Activated naive CD8-positive, alpha-beta T cell treated with anti-CD3 and anti-CD28 coated beads, Interleukin-2, amount 10 ng/mL, durations not matched to agents 7 days and 5 days (primary cell): ENCODE measurements at places on chromosomes 2 and 18.

DNA sequence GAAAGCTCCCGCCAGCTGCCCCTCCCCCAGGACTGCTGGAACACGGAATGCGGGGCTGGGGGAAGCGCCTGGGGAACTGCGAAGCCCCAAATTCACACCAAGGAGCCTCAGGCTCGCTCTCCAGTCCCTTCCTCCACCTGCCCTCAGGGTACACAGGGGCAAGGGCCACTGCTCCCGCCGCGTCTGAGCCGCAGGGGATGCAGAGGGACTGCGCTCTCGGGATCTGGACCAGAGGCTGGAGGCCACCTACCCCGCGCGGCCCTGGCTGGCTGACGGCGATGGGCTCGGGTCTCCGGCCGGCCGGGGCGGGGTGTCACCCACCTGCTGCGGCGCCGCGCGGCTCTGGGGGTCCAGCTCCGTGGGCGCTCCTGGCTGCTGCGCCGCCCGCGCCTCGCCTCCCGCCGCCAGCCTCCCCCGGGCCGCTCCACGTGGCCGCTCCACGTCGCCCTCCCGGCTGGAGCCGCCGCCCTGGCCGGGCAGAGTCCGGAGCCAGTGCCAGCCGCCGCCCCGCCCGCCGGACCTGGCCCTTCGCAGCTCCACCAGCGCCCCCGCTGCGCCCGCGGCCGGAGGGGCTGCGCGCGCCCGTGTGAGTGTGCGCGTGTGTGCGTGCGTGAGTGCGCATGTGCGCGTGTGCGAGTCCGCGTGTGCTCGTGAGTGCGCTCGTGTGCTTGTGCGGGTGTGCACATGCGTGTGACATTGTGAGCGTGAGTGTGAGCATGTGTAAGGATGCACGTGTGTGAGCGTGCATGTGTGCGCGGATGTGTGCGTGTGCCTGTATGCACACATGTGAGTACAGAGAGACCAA lies at the start of gene CGREF1:
Gene CGREF1, minus strand, starts transcription at position 604 of the 805 bp plus-strand sequence. CDS start 14,762 bp downstream, outside the sequence.
- DNase-seq, result peak; percentile 51

- DNase-seq, result no peak
These were observed 333.7 kb downstream of the AGAP1 start for GRCh38 chr2:235827585-235827992.

DNA sequence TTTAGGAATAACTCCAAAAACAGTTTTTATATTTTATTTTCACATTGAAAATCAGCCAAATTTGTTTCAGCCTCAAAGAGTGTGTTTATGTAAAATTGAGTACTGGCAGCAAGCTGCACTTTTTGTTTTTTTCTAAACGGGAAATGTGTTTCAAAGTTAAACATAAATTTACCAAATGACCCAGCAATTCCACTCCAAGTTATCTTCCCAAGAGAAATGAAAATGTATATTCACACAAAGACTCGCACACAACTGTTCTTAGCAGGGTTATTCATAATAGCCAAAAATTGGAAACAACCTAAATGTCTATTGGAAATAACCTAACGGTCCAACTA lies 9.3 kb downstream of the ALPK2 start:
- DNase-seq, result no peak

- DNase-seq, result no peak
These were observed 30.2 kb downstream of the ITGB1BP1 start for GRCh38 chr2:9392898-9393765.

GRCh38 chr2:43701111-43701510 lies 24.9 kb upstream of the C1GALT1C1L start:
- DNase-seq, result no peak
